GM23338 (cell line): ENCODE measurements at places on chromosomes 1 and 21. TPM values are rescaled to one million over a fixed set of nuclear protein-coding genes. Genes with fewer than 3 reads are reported as not detected.
A peak's percentile ranks its signal among the peaks of the same experiment; 100 is the strongest.

DNA sequence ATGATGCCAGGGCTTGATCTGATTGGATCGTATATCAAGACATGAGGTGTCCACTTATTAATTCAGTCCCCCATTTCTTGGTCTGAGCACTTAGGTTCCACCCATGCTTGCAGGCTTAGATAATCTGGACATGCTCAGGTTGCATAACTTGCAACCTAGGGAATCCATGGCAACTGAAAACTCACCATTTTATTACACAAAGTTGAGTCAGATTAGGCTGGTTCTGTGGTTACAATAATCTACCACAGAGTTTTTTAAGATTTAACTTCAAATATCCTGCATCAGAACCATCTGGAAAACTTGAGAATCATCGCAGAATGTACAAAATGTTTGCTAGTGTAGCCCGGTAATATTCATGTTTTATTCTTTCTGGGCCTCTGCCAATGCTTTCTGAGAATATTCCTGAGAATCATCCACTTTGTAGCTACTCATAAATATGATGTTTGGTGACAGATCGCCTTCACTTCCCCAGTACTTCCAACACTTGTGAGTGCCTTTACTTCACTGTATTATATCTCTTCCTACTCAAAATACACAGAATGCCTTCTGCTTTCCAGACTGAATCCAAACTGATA is 707.2 kb upstream of the ADAMTS5 start:
- DNase-seq: no peak
- H3K27me3 ChIP-seq: no peaks in the 10 kb centered on the region
- H3K4me1 ChIP-seq: no peaks in the 10 kb centered on the region
- no peaks in the 10 kb centered on the region for H3K36me3 ChIP-seq
- H3K4me3 ChIP-seq: no peak overlapping the region
- H3K27ac ChIP-seq: no peak overlapping the region

DNA sequence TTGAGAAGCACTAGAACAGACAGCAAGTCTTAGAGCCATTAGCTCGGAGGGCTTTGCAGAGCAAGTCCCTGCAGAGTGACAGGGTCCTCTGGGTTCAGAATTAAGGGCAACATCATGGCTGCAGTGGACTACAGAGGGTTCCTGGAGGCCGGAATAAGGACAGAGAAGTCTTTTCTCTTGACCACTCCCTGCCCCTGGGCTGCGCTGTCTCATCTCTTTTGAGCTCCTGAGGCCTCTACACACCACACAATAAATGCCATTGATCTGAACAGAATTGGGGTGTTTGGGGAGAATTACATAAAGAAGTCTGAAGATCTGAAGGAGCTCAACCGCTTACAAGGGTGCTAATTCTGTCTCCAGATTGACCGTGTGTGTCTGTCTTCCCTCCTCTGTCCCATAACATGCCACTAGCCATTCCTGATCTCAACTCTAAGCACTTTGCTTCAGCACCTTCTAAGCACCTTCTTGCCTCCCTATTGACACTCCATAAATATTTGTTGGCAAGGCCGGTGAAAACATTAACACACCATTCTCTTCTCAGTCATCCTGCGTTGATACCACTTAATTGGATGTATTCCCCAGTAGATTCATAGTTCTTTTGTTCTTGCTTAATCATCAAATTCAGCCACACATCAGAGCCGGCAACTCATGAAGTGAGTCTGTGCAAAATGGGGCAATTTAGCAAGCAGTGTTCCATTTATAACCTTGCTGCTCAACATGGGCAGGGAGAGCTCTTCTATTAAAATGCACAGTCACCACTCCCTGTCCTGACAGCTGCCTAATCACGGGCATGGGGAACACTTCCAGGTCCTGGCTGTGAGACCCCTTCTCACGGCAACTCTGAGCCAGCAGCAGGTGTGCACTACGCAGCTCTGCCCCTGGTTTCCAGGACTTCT is 49.7 kb downstream of the NMNAT2 start:
- H3K27ac ChIP-seq: no peak overlapping the region
- no peaks in the 10 kb centered on the region for H3K36me3 ChIP-seq
- H3K4me3 ChIP-seq: no peak overlapping the region
- H3K4me1 ChIP-seq: peaks cover 10% of the 10 kb centered on the region; the same call in 1 of the 2 replicates

DNA sequence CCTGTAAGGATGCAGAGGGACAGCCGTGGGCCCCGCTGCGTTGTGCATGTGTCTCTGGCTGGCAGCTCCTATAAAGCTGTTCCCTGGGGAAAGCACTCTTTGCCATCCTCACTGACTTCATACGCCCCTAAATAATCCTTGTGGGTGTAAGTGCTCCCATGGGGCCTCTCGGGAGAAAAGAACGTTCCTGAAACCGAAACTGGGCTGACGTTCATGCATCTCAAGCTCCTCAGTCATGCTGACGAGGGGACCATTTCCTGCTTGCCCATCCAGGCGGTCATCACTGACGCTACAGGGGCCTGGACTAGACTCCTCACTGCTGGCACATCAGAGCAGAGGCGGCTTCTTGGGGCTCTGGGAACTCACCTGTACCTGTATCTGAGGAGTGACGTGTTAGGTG is 73.1 kb upstream of the USP24 start:
- no peaks in the 10 kb centered on the region for H3K27me3 ChIP-seq
- no peaks in the 10 kb centered on the region for H3K36me3 ChIP-seq
- no peak overlapping the region for H3K27ac ChIP-seq
- peaks cover 7% of the 10 kb centered on the region; the same call in 1 of the 2 replicates for H3K4me1 ChIP-seq
- no peak for DNase-seq
- H3K4me3 ChIP-seq: no peak overlapping the region

DNA sequence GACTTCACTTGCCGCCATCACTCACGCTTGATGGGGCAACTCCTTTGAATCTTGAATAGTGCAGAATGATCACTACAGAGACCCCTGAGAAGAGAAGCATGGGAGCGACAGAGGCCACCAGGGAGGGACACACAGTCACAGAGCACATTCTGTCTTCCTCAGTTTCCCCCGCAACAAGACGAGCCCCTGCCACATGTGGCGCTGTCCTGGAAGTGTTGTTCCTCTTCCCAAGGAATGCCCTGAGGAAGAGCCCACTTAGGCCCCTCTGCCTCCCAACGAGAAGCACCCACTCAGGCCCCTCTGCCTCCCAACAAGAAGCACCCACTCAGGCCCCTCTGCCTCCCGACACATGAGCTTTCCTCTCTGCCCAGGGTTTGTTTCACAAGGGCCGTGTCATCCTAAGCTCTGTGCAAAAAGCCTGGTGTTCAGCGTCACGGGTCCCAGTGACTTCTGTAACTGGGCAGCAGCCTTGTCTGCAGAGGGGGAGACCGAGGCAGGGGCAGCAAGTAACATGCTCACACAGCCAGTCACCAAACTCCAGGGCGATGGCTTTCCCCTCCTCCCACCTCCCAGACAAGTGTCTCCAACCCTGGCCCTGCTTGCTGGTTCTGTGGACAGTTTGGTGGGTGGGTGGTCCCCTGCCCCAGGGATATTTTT is 19.8 kb downstream of the SLC37A1 start:
- H3K36me3 ChIP-seq: no peaks in the 10 kb centered on the region
- no peak for DNase-seq
- H3K27ac ChIP-seq: no peak overlapping the region
- H3K4me3 ChIP-seq: no peak overlapping the region
- H3K27me3 ChIP-seq: no peaks in the 10 kb centered on the region
- no peaks in the 10 kb centered on the region; the same call in 1 of the 2 replicates for H3K4me1 ChIP-seq

DNA sequence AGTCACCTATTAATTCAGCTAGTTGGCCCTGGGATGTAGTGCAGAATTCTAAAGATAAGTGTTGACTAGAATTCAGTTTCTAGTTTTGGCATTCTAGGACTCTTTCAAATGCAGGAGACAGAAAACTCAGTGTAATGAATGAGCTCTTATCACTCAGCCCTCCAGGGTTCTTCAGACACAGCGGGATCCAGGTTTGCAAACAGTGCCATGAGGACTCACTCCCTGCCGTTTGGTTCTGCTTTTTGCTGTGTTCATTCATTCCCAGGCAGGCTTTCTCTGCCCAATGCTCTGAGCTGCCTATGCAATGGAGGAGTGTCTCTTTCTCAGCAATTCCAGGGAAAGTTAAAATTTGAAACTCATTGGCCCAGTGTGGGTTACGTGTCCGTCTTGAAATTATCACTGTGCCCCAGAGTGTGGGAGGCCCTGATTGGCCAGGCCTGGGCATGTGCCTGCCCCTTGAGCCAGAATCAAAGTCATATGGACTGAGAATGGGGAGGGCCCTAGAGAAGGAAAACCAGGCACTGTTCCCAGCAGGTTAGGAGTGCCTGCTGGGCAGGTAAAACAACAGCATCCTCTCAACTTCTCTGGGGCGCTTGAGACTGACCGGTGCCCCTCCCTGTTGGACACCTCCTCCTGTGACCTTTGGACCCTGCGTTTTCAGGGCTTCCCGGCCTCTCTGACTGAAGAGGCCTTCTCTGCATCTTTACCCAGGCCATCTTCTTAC is 43.4 kb downstream of the TMEM51 start:
- peaks cover 13% of the 10 kb centered on the region; the same call in 1 of the 2 replicates for H3K4me1 ChIP-seq
- DNase-seq: peak; percentile 43
- no peak overlapping the region for H3K4me3 ChIP-seq
- no peak overlapping the region for H3K27ac ChIP-seq
- no peaks in the 10 kb centered on the region for H3K27me3 ChIP-seq

- H3K27ac ChIP-seq: no peak overlapping the region
- H3K36me3 ChIP-seq: no peaks in the 10 kb centered on the region
- no peaks in the 10 kb centered on the region for H3K27me3 ChIP-seq
- no peak for DNase-seq
- no peak overlapping the region for H3K4me3 ChIP-seq
These were observed 6.9 kb downstream of the TRAPPC10 start for GRCh38 chr21:44018813-44019567.

- no peak overlapping the region for H3K27ac ChIP-seq
- no peaks in the 10 kb centered on the region for H3K4me1 ChIP-seq
- no peak for DNase-seq
- H3K4me3 ChIP-seq: no peak overlapping the region
These were observed 670.9 kb upstream of the NR5A2 start for GRCh38 chr1:199356561-199356960.

The C1orf87 gene
- 0.07 TPM in 1 of 2 replicates, not detected in the other for total RNA-seq

The CHIA gene
- total RNA-seq: not detected in 2 replicates

The PAPPA2 gene
- total RNA-seq: 0.66 and 1.4 TPM in 2 replicates

The NFIA gene
- total RNA-seq: 0.97 and 2.5 TPM in 2 replicates

The NCMAP gene
- 0.17 and 0.85 TPM in 2 replicates for total RNA-seq

The LCE2A gene
- not detected in 2 replicates for total RNA-seq

The PCBP3 gene
- 7.8 and 9.1 TPM in 2 replicates for total RNA-seq
